T-helper 17 cell (primary cell): ENCODE measurements at places on chromosomes 3 and 15. TPM values are rescaled to one million over a fixed set of nuclear protein-coding genes. Genes with fewer than 3 reads are reported as not detected.

LHFPL4 gene
- not detected for total RNA-seq

CAMP gene
- total RNA-seq, result not detected

ZMYND10 gene
- total RNA-seq, result 1.1 TPM

AP3S2 gene
- 28.0 TPM for total RNA-seq
